Right lobe of liver (tissue), 6 donors: ENCODE measurements at places on chromosomes 11 and 22. TPM values are rescaled to one million over a fixed set of nuclear protein-coding genes. Genes with fewer than 3 reads are reported as not detected.

The MS4A15 gene
- total RNA-seq = not detected

The CYTH4 gene
- 3.2 TPM for total RNA-seq

The GRAP2 gene
- 1.7 TPM for total RNA-seq

The ANGPTL5 gene
- not detected for total RNA-seq

The SCGB1C1 gene
- not detected for total RNA-seq

The LRRC56 gene
- total RNA-seq = not detected

The TPST2 gene
- 67.3 TPM for total RNA-seq

The APLNR gene
- 3.6 TPM for total RNA-seq

The MISFA gene
- 1.7 TPM for total RNA-seq

The SLC5A4 gene
- total RNA-seq = 0.11 TPM

DNA sequence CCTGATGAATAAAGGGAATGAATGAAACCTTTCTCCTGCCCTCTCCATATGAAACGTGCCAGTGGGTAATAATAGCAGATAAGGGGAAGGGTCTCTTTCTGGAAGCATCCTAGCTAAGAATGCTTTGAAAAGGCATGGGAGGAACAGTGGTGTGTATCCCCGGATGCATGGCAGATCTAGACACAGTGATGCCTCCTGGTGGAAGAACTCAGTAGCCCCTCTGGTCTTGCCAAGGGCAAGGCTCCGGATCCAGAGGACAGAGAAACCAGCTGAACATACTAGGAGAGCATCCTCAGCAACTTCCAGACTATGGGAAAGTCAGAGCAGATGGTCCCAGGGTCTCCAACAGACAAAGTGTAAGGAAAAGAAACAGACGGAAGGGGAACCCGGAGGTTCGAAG lies 6.4 kb downstream of the BAIAP2L2 start:
- no peak for DNase-seq

DNA sequence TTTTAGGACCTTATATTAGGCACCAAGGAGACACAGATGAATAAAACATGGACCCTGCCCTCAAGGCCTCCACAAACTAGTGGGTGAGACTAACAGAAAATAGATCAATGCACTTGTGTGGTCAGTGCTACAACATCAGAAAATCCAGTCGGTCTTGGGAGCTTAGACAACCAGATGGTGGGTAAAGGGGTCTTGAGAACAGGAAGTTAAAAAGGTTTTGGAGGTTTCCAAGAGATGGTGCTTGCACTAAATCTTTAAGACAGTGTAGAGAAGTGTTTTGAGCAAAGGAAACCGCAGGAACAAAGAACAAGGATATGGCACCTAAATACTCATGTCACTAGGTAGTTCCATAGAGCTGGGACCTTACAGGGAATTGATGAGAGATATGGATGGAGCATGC lies 56.2 kb downstream of the GALNT18 start:
- no peak for DNase-seq

DNA sequence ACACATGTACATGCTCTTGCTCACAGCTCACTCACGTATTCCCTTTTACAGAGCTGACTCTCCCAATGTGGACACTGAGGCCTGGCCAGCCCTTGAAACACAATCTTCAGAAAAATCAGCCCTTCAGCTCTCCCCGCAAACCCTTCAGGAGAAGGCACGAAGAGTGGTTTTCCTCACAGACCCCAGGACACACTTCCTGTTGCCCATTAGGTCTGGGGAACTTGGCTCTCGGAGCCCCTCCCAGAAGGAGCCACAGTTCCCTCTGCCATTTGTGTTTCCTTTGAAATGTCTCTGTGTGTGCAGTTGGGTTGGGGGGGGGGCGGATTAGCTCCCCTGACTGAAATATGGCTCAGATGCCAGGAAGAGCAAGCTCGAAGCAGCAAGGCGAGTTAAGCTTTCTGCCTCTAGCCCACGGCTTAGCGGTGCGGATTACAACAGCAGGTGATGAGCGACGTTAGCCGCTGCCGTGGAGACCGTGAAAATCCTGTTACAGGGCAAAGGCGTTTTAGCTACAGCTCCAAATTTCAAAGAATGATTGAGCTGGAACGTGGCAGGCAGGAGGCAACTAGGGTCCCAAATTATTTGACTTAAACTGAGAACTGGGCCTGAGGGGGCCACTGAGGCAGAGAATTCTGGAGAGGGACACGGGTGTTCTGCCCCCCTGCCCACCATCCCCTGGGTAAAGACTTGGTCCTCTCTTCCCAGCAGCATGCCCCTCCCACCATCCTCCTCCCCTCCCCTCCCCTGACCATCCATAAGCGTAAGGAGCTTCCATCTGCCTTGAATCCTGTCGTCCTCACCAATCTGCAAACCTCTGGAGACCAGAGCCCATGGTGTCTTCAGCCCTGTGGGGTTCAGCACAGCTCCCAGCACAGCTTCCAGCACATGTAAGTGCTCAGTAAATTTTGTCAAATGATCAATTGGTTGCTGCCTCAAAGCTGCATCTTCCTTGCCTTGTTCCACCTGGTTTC lies 598.6 kb downstream of the BUD13 start:
- no peak for DNase-seq

DNA sequence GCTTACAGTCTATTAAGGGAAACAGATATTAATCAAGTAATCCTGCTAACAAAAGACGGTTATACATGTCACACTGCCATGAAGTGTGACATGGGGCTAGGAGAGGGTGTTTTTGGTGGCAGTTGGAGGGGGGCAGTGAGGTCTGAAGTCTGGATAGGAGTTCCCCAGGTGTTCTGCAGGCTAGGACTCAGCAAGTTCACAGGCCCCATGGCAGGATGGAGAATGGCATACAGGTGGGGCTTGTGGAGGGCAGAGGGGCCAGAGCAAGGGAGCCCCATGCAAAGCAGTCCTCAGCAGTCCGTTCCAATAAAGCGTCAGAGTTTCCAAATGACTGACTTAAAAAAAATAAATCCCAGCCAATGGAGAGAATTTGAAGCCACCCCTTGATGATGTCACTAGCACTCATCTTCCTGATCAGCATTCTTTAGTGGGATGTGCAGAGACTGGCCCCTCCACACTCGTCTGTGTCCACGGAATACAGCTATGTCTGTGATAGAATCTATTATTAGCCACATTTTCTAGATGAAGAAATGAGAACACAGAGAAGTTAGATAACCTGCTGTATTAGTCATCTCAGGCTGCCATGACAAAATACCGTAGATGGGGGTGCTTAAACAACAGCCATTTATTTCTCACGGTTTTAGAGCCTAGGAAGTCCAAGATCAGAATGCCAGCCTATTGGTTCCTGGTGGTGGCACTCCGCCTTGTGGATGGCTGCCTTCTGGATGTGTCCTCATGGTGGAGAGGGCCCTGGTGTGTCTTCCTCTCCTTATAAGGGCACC lies 32.6 kb downstream of the PRDM11 start:
- no peak for DNase-seq

GRCh38 chr22:49155770-49156580 lies 671.7 kb downstream of the BRD1 start:
- DNase-seq = no peak

DNA sequence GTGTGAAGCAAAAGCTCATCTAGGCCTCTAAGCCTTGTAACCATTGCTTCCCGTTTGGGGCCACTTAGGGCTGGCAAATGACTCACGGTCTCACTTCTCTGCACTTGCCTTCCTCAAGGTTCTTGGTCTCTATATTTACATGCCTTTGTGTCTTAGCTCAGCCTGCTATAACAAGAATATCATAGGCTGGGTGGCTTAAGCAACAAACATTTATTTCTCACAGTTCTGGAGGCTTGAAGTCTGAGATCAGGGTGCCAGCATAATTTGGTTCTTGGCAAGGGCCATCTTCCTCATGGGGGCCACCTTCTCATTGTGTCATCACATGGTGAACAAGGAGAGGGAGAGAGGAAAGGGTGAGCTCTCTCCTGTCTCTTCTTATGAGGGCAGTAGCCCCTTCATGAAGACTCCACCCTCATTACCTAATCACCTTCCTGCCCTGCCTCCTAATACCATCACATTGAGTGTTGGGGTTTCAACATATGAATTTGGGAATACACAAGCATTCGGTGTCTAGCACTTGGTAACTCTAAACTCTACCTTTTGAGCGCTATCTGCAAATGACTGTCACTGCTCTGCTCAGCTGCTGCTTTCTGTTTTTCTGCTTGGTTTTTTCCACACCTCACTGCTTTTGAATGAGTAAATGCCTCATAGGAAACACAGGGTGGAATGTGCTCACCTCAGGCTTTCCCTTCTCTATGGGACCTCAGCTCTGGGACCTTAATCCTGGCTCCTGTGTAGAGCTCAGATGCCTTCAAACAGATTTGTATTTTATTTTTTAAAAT lies 16.2 kb upstream of the ME3 start:
- no peak for DNase-seq

DNA sequence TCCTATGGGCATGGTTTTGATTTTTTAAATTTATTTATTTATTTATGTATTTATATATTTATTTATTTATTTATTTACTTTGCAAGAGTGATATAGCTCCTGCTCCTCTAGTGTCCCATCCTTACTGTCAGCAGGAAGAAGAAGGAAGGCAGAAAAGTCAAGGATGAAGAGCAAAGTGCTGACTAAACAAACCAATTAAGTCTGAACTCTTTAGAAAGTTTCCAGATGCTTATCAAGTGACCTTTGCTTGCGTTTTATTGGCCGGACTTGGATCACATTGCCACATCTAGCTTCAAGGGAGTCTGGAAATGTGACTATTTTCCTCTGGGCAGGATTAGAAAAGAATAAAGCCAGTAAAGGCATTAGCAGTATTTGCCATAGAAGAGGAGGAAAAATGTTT lies 8.7 kb upstream of the OR4B1 start:
- DNase-seq = no peak

DNA sequence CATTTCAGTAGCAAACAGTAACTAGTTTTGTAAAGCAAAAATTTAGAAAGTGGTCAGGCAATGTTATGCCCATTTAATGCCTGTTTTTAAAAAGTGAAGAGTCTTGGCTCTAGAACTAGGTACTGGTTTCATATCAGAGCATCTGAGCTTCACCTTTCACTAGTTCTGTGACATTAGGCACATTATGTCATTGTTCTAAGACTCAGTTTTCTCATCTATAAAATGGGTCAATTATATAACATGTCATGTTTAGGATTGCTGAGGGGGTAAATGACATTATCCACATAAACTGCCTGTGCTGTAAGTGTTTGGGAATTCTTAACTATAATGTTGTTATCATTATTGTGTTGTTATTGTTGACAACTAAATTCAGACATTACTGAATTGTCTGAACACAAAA lies 235.6 kb upstream of the ZC3H12C start:
- DNase-seq = no peak

DNA sequence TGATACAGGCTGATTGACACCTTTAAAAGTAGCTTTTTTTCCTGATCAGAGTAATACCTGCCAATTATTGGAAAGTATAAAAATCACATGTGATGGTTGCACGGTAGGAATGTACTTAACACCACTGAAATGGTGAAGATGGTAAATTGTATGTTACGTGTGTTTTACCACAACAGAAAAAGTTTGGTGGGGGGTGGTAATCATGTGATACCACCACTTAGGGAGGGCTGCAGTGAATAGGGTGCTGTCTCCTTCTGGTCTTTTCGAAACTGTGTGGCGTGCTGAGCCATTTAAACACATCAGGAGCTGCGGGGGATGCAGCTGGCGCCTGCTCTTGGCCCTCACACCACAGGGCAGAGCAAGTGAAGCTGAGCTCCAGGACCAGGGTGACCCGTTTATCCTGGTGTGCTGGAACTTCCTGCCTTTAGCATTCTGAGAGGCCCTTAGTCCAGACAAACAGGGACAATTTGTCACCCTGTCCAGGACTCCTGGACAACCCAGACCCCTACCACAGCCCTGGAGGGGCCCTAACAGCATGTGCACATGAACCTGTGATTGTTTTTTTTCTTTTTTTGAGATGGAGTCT lies 2.6 kb downstream of the SYNGR1 start:
- DNase-seq = no peak

DNA sequence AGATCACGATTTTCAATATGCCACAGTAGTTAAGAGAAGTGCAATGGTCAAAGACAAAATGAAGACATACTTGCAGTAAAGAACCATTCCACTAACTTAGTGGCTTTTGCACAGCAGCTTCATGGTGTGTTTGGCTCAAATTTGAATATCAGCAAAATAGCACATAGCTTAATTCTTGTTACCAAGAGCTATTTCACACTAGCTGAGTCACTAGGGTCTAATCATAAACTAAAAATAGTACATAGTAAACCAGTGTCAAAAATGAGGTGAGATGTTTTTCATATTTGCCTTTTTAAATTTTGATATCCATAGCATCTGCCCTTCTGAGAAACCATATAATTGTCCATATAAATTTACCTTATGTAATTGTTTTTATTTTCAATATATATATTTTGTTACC lies 325.0 kb upstream of the LUZP2 start:
- no peak for DNase-seq

GRCh38 chr22:48950151-48950915 lies 877.3 kb downstream of the BRD1 start:
- DNase-seq = no peak

DNA sequence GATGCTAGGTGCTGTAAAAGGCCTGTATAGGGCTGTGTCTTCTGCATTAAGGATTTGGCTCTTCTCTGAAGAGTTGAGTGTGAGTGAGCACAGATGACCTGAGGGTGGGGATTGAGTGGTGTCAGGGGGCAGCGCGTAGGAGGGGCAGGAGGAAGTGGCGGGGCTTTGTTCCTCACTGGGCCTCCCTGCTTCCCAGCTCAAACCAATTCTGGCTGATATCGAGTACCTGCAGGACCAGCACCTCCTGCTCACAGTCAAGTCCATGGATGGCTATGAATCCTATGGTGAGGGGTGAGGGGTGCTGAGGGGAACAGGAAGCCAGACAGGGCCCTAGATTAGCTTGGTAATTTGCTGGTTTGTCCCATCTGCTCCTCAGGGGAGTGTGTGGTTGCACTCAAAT lies 9.1 kb downstream of the PHOX2A start:
- DNase-seq = no peak

DNA sequence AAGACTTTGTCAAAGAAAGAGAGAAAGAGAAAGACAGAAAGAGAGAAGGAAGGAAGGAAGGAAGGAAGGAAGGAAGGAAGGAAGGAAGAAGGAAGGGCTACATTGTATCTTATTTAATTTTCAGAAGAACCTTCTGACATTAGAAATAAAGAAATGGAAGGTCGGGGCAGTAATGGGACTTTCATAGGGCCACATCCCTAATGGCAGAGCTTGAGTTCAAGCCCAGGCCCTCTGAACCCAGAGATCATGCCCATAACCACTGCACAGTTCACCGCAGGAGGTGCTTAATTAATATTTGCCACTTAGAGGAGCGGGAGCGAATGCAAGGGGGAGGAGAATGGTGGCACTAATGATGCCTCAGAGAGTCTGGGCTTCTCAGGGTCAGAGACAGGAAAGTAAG lies 233.3 kb downstream of the MN1 start:
- DNase-seq = no peak
